ENCODE measurements at places on chromosomes 16 and 17.
A peak's percentile ranks its signal among the peaks of the same experiment; 100 is the strongest.

DNA sequence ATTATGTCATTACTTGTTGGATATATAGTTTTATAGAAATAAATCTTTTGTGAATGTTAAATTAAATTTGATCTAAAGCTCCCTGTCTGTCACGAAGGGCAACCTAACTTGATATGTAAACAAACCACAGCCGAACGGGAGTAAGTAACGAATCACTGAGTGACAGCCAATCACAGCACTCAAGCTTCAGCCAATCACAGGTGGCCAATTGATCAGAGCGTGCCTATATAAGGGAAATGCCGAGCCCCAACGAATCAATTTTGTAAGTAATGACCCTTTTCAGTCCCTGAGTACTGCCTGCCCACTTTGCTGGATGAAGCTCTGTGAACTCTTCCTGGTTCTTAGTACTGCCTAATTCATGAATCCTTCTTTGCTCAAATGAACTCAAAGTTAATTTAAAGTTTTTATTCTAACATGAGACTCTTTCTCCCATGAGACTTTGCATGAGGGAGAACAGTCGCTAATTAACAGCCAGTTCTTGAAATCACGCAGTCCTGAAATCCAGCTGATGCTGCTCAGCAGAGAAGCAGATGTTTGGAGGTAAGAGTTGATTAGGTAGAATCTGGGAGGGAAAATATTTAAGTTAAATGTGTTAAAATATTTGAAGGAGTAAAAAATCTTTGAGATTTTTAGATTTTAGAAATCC is 302.2 kb downstream of the CNTNAP4 start:
- DNase-seq: no peak

- DNase-seq: no peak
Measured at GRCh38 chr17:32461853-32462617, 17.7 kb downstream of the PSMD11 start.

- DNase-seq: no peak
Measured at GRCh38 chr17:38561416-38562214, 44.1 kb downstream of the SRCIN1 start.

GRCh38 chr16:61580579-61580978 is 455.7 kb downstream of the CDH8 start:
- no peak for DNase-seq

GRCh38 chr17:40580140-40580539 is 14.9 kb upstream of the CCR7 start:
- no peak for DNase-seq

GRCh38 chr16:46857368-46857945 is 26.5 kb upstream of the C16orf87 start:
- no peak for DNase-seq

DNA sequence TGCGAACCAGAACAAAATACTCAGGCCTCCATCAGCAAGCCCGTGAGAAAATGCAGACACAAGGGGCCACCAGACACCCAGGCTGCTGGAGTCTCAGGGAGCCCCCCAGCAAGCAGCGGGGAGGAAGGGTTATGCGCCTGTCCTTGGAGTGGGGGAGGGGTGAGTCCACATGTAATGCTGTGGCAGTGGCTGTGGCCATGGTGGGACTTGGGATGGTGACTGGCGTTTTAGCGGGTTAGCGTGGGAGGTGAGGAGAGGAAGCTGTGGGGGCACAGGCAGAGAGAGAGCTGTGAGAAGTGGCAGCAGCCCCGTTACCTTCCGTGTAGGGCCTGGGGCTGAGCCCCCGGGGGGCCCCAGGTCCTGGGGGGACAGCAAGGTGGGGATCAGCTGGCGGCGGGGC is 58.3 kb downstream of the SRCIN1 start:
- no peak for DNase-seq

GRCh38 chr16:55999683-56000082 is 124.5 kb upstream of the CES5A start:
- DNase-seq: no peak

DNA sequence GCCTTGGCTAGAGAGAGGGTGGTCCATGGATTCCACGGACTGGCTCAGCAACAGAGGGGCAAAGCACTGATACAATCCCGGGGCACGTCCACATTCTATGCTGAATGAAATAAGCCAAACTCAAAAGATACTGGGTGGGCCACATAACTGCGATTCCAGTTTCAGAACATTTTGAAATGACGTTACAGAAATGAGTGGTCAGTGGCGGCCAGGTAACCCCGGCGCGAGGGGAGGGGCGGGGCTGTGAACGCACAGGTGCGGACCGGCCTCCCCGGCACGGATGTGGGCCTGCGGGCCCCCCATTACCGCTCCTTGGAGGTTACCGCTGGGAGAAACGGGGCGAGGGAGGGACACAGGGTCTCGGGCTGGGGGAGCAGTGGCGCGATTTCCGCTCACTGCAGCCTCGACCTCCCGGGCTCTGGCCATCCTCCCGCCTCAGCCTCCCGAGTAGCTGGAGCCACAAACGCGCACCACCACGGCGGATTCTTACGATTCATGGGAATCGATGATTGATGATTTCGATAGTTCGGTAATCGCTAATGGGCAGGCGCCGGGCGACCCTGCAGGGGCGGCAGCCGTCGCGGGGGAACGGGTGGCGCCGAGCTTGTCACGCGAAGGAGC is 559 bp downstream of the MVD start:
- DNase-seq: no peak

DNA sequence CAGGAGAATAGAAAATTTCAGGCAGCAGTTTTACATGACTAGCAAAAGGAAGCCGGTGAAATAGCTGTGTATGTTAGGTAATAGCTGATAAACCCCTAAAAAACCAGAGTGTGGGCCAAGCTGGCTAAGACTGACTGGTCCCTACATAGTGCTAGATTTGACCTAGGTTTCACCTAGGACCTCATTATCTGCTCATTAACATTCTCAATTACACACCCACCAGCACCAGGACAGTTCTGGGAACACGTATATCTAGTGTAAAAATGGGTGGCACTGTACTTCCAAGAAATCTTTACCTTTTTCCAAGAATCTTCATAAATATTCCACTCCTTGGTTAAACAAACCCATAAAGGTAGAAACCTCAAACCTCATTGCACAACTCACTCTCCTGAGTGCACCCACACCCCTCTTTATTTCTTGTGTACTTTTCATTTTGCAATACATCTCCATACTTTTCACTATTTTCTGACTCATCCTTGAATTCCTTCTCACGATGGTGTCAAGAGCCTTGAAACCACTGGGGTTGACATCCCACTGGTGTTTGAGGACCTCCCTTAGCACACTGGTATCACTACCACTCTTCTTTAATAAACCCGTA is 262.7 kb upstream of the KCNJ16 start:
- no peak for DNase-seq

GRCh38 chr17:47686276-47686635 is 7.7 kb upstream of the TBKBP1 start:
- no peak for DNase-seq

- peak; percentile 10 for DNase-seq
Measured at GRCh38 chr16:55035029-55035428, 104.4 kb downstream of the IRX5 start.

DNA sequence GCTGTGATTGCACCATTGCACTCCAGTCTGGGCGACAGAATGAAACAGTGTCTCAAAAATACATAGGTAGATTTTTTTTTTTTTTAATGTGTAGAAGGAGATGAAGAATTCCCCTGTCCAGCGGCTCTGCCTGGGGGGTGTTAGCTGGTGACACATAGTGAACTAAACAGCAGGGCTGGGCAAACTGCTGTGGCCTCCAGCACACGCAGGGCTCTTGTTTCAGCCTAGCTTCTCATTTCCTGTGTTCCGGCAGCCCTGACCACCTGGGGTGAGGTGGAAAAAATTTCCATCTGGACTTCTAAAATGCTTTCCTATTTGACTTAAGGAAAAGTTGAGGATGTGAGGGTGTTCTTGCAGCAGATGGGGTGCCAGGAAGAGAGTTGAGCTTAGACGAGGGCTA is 33.3 kb upstream of the RGS9 start:
- DNase-seq: no peak

DNA sequence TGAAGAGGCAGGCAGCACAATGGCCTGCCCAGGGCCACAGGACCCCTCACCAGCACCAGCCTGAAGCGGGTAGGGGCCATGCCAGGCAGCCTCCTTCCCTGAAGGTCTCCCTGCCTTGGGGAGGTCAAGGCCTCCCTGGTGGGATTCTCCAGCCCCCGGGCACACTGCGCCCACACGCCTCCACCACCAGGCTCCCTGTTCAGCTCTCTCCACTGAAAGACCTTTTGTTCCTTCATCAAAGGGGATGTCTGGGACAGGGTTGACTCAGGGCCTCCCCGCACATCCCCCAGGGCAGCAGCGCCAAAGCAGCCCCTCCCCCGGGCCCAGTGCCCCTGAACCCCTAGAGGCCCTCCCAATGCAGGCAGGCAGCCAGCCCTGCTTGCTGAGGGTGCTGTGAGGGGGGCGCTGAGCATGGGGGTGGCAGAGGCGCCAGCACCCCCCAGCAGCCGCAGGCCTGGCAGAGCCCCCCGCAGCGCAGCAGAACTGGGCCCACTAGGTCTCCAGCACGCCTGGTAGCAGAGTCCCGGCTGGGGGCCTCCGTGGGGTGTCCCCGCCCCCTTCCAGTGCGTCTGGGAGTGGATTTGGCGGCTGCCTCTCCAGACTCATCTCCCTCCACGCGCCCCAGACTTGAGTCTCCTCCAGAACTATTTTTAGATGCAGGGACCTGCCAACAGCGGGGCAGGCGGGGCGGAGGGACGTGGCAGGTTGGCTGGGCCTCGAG is 13.1 kb downstream of the BCAR1 start:
- peak; percentile 59 for DNase-seq

GRCh38 chr17:43661699-43662412 is at the start of gene MEOX1:
TSS of gene MEOX1 (minus strand) at chr17:43661922. CDS start at chr17:43661534, 388 bp downstream.
- DNase-seq: peak; percentile 19
